ENCODE measurements at places on chromosomes 11 and 22.

- DNase-seq, result no peak
Measured at GRCh38 chr11:91998481-91998880, 226.1 kb upstream of the FAT3 start.

DNA sequence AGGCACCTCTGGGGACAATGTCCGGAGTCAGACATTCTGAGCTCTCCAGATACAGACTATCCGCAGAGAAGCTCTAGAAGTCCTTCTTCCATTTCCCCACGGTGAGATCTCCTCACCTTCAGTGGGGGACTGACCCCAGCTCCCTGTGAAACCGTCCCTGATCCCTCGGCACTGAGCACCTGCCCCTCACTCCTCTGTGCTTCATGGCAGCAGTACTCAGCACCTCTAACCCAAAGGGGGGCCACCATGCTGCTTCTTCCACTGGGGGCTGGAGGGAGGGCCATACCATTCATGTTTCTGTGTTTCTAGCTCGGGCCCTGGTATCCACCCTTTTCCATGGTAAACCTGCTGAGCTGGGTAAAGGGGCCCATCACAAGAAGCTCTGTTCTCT is 321.7 kb downstream of the BRD1 start:
- no peak for DNase-seq

GRCh38 chr11:124865902-124866851 is 945 bp downstream of the ROBO3 start:
- DNase-seq, result peak; percentile 7

- DNase-seq, result peak; percentile 75
Measured at GRCh38 chr11:44936525-44936924, 14.2 kb downstream of the TP53I11 start.

- no peak for DNase-seq
Measured at GRCh38 chr22:27387561-27387960, 414.0 kb downstream of the MN1 start.

DNA sequence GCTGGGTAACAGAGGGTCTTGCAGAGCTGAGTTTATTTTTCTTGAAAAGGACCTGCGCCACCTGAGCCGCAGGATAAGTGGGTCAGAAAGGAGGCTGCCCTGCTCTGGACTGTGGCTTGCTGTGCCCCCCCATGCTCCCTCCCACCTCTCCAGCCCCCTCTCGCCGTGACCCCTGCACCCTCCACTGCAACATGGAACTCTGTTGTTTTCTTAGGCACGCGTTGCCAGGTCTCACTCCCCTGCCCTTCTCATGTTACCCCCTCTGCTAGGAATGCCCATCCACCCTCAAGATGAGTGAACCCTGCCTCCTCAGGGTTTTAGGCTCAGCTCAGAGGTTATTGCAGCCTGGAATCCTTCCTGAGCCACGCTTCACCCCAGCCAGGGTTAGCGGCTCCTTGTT is 10.8 kb downstream of the ETS1 start:
- DNase-seq, result no peak

DNA sequence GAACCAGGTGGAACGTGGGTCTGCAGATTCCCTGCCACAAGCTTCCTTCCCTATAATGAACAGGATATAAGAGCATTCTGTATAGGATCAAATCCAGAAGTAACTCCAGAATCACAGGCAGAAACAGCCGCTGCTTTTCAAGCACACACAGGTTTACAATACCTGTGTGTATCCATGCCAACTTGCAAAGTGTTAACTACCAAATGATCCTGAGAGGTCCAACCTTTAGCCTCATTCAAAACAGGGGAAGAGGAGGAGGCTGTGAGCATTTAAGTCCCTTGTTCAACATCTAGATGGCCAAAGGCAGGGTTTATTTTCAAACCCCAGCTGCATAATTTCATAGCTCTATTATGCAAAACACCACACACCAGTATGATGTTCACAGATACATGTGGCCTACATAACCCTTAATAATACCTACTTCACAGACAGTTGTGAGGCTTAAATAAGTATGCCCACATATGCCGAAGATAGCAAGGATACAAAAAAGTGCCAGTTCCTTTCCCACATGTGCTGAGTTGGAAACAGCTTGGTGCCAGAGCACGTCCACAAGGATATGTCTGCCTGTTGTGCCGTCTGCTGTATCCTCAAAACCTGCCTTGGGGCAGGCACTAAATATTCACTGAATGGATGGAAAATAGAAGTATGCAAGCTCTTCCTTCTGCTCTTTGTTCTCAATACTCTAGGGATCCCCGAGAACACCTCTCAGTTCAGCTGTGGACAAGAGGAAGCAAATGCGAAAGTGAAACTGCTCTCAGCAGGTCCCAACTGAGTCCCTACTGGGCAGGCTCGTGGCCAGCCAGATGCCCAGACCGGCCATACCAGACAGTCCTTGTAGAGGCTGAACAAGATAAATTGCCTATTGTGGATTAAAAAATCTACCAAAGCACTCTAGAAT is 66.8 kb downstream of the LARGE1 start:
- DNase-seq, result no peak
